ENCODE measurements at places on chromosomes 5 and 9.

- DNase-seq: no peak
Observed at GRCh38 chr9:127091526-127091925, 30.9 kb downstream of the ANGPTL2 start.

GRCh38 chr5:150600616-150601490, 39.6 kb upstream of the SYNPO start:
- DNase-seq: no peak

DNA sequence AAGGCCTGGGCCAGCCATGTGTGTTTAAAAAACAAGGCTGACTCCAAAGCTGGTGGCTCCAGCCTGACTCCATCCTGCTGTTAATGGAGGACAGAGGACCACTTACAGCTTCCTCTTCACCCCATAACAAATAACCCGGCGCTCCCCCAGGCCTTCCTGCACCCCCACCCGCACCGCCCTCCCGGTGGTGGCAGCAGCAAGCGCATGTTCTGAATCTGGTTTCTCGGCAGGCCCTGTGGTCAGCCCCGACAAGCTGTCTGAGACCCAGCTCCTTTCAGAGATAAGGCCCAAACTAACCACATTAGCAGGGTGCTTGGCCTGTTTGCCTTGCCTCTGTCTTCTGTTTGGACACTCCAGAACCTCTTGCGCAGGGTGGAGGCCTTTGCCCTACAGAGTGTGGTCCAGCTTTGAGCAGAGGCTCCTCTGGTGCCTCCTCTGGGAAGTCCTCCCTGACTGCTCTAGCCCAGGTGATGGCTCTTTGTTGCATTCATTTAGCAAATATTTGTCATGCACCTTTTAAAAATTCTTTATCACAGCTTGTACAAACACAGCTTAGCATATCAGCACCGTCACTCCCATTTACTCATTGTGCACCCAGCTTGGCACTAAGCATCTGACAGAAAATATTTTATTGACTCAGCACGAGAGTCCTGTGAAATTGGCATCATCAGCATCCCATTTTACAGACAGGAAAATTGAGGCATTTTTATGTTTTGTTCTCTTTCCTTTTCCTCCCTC, 78.4 kb downstream of the NDFIP1 start:
- no peak for DNase-seq

- no peak for DNase-seq
Observed at GRCh38 chr5:115806986-115807653, 9.3 kb downstream of the CDO1 start.

GRCh38 chr5:55096861-55097260, 5.6 kb upstream of the GZMA start:
- no peak for DNase-seq

DNA sequence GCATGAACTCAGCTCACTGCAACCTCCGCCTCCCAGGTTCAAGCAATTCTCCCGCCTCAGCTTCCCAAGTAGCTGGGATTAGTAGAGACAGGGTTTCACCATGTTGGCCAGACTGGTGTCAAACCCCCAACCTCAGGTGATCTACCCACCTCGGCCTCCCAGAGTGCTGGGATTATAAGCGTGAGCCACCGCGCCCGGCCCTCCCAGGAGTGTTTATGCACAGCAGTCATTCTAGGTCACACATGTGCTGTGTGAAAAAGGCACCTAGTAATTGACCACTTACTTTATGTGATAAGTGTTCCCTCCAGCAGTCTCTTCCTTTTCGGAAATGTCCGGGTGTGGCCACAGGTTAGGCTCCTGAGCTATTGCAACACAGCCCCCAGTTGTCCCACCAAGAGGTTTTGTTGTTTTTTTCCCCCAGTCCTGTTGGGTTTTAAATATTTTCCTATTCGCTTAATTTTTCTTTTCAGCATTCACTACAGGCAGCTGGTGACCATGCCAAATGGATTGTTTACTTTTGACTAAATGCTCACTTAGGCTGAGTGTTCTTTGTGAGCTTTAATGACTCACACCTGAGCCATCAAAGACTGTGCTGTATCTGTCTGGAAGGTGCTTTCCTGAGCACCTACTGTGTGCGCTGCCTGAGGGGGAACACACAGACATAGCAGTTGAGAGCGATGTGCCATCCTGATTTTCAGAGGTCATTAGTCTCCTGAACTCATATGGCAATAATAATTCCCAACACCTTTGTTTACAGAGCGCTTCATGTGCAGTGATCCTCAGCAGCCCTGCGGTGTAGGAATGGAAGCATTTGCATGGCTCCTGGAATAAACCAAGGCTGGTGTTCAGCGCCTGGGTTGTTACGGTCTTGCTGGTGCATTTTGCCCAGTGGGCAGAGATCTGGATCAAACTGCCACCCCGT, 94.3 kb downstream of the MVB12B start:
- no peak for DNase-seq

DNA sequence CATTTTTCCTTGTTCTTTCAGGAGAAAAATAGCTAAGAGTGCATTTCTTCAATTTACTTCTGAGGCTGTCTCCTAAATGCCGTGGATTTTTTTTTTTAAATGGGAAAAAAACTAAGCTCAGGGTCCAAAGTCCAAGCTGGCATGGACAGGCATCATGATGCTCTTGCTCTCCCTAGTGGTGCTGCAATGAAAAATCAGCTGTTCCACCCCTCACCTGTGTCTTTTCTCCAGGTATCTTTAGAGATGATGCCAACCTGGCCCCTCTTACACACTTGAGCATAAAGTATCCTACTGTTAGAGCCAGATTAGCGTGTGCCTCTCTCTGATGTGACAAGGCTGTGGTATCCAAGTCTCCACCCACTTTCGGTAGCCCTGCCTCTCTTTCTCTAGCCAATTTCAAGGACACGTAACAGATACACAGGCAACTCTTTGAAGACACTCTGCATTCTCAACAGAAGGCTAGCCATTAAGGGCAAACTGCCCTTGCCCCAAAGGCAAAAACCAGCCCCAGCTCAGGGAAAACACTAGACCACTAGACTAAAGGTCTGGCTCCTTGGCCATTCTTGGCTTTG, 208.8 kb downstream of the SAXO1 start:
- no peak for DNase-seq

Data from DMS 273 treated with DMSO at 0.1 percent for 48 hours (cell line).